ENCODE measurements at places on chromosomes 2 and 18.

DNA sequence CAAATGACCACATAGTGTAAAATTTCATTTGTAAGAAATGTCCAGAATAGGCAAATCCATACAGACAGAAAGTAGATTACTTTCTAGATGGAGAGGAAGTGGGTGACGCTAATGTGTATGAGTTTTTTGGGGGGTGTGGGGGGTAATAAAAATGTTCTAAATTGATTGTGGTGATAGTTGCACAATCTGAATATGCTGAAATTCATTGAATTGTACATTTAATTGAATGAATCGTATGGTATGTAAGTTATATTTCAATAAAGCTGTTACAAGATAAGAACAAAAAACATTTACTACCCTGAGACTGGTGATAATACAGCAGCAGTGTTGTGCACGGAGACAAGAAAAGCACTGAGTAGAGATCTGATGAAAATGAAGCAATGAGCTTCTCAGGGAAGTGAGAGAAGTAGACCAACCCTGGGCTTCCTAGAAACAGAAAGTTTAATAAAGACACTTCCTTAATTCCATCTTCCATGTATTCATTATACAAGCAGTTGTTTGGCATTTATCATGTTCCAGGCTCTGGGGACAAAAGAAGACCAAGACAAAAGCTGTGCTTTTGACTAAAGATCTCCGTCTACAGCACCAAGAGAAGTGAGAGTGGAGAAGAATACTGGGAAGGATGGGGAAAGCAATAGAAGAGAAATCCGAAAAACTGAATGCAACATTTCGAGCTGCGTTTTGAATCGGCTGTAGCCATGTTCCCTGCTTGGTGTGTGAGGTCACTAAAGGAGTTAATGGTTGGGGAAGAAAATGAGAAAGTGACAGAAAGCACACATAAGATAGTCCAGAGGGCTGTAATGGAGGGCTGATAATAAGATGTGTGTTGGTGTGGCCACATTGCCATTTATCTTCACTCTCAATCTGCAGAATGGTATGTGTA is 1.8 kb upstream of the PDE11A start:
- no peak for DNase-seq

DNA sequence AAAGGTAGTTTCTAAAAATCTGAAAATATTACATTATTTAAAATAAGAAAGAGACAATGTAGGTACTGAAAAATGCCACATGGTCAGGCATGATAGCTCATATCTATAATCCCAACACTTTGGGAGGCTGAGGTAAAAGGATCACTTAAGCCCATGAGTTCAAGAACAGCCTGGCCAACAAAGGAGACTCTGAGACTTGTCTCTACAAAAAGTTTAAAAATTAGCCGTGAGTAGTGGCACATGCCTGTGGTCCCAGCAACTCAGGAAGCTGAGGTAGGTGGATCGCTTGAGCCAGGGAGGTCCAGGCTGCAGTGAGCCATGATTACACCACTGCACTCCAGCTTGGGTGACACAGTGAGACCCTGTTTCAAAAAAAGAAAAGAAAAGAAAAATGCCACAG is 21.8 kb downstream of the ATAD2B start:
- DNase-seq: no peak

DNA sequence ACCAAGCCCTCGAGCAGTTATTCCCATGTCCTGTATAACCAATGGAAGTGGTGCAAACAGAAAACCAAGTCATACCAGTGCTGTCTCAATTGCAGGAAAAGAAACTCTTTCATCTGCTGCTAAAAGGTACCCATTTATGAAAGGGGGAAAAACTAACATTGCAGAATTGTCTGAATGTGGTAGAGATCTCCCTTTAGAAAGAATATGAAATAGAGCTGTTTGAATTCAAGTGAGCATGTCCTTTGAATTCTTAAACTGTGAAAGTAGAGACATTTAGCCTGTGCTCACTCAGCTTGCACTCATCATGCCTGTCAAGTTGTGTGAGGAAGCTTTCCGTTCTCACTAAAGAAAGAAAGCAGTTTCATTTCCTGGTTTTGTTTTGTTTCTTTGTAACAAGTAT is 87.4 kb downstream of the EML4 start:
- no peak for DNase-seq

- no peak for DNase-seq
Measured at GRCh38 chr2:134441153-134441863, 187.4 kb downstream of the MGAT5 start.

DNA sequence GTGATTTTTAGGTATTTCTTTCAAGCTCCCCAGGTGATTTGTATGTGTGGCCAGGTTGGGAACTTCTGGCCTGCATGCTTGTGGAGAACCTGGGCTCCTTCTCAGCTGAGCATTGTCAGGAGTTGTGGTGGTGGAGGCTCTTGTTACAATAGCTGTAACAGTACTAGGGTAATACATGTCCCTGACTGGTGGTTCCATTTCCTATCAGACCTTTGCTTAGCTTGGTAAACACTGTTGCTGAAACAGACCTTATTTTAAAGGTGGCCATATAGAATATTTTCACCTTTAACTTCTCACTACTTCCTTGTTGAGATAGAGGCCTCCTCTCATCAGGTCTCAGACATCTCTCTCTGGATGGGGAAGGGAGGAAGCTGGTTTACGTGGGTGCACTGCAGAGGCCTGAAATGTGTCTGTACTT is 79.2 kb downstream of the SETBP1 start:
- DNase-seq: no peak

DNA sequence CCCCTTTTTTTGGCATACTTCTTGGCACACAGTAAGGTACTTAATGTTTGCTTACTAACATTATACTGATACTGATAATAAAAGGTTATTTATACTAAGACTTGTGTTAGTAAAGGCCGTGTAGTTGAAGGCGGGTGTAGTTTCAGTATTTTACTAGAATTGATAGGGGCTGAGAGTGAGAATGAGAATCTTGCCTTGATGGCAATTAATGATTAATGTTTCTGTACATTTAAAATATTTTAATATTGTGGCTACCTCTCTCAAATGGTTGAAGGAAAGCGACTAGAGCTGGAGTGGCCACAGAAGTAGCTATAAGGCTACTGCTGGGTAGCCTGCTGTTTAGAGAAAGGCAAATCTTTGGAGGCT is 29.3 kb downstream of the PELI1 start:
- no peak for DNase-seq

GRCh38 chr2:43427032-43427424 is 168.8 kb downstream of the THADA start:
- DNase-seq: no peak

DNA sequence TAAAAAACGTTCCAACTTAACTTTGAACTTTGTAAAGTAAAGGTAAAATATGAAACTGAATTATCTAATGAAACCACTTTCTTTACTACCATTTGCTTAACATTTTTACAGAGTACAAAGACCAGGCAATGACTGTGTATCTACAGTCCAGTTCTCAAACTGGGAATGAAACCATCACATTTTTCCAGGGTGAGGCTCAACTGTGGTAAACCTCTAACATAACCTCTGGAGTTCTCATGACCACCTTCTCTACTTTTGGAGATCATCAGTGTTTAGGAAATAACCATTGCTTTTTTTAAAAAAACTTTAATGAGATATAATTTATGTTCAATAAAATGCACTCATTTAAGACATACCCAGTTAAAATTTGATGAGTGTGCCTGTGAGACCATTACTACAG is 223.5 kb downstream of the RNF152 start:
- no peak for DNase-seq

DNA sequence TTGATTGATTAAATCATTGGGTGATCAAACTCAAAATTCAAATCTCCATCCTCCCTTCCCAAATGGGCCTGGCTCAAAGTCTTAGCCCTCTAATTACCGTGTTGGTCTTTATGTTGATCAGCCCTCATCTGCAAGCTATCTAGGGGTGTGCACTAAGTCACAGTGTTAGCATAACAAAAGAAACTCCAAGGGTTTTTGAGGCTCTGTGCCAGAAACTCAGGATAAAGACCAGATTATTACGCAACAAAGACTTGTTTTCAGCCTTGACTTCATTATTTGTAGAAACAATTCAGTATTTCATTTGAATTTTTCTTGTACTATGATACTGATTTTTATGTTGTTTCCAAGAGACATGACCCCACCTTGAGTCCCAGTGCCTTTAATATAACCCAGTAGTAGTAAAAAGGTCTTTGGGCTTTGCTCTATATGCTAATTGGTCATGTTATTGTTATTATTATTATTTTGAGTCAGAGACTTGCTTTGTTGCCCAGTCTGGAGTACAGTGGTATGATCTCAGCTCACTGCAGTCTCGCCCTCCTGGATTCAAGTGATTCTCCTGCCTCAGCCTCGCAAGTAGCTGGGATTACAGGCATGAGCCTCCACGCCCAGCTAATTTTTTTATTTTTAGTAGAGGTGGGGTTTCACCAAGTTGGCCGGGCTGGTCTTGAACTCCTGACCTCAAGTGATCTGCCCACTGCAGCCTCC is 13.9 kb downstream of the PSMD14 start:
- no peak for DNase-seq

DNA sequence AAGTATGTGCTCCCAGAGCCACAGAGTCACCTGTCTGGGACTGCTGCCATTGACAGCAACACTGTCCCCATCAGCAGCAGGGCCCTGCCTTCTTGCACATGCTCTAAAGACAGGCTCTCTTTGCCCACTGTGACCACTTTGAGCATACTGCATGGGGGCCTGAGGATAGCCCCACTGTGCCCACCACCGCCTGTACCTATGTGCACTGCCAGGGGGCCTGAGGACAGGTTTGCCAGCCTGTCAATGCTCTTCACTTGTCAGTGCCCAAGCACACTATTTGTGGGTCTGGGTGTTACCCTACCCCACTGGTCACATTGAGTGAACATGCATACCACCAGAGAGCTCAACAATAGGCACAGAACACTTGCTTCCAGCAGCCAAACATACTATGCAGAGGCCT is 1137.0 kb upstream of the FANCL start:
- no peak for DNase-seq

DNA sequence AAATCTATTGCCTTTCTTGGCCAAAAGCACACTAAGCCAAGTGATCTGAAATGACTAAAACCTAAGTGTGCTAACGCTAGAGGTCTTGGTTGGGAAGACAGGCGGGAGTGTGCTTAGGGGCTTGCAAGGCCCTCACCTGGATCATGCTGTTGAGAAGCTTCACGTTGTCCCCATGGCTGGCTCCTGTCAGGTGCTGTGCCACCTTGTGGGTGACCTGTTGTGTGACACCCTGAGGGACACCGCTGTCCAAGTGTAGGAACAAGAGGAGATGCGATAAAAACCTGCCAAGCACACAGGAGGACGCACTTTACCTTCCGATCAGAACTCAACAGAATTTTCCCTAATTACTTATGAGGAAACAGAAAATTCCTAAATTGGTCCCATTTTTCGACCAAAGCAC is 50.8 kb downstream of the EPG5 start:
- no peak for DNase-seq

Measured in epithelial cell of proximal tubule (primary cell).